ENCODE measurements at places on chromosomes 4 and X. TPM values are rescaled to one million over a fixed set of nuclear protein-coding genes. Genes with fewer than 3 reads are reported as not detected.

DNA sequence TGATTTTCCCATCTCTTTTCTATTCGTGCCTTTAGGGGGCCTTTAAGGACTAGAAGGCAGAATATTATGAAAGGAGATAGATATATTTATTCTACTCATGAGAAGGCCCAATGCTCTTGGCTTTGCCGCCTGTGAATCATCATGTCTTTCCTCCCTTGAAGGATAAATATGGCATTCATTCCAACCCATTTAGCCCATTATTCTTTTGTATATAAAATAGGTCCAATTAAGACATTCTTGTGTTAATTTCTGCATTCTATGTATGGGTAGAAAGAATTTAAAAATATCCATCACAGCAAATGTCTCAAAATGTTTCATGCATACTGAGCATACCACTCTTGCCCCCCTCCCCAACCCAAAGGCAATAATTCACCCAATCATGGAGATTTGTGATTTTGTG, 115.1 kb downstream of the AFF2 start:
- DNase-seq = no peak

DNA sequence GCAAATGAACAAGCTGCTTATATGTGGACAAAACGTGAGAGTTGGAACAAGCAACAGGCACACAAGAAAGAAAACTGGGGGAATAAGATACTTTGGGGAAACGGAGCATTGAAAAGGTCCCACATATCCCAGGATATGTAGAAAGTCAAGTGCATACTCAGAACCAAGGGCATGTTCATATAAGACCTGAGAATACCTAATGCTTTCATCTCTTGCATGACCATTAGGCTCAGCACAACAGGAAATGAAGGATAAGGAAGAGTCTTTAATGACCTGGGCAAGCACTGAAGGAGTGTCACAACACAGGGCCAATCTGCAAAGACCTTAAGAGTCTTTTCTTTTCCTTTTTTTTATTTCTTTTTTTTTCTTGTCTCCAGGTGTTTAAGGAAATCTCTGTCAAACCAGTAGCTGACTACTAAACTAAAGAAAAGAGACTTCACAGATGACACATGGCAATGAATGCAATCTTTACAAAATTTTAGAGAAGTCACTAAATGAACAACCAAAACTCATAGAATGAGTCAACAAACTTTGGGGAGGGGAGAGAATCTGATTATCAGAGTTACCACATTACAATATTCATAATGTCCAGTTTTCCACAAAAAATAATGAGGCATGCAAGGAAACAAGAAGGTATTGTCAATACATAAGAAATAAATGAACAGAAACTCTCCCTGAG, 67.9 kb upstream of the STK26 start:
- no peak for DNase-seq

DNA sequence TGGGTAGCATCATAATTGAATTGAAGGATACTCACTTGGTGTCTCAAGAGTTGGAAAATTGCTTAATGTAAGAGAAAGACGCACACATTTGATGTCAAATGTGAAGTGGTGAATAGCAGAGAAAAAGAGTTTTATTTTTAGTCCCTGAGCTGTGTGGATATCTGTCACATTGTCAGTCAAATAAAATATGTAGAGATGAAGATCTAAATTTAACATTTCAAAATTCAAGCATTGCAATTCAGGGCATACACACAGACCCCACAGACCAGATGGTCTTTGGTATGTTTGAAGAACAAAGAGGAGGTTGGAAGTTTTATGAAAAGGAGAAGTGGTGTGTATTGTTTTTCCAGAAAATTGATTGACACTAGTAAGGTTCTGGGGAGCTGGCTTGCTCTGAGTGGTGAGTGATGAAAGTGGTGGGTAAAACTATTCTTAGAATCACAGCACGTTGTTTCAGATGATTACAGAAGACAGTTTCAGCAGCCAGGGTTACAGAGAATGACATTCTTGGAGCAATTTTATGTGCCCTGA, 44.9 kb upstream of the BBS12 start:
- DNase-seq = no peak

DNA sequence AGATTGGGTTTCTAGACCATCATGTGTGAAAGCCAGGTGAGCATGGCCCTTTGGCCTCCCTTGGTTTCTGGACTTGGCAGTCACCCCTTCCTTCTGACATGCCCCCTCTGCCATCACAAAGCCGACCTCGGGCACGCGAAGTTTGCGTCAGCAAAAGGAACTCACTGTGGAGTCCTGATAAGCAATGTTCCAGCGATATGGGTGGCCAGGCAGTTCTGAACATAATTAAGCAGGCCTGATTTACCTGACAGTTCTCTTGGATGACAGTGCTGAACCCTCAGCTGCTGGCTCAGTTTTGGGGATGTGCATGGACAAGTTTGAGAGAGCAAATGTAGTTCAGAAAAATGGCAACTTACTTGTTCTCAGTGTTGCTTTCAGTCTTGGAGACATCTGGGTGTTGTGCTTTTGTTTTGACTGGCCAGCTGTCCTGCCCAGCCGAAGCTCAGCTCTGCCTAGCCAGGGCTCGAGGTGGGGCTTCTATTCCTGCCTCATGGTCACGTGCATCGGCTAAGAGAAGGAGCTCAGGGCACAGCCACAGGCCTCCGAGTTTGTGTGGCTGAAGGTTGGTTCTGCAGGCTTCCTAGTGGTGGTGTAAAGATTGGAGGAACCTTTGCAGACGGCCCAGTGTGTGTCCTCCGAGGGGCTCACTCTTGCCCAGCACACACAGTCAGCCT, 78.3 kb downstream of the CLDN34 start:
- no peak for DNase-seq

The PRAF2 gene
- total RNA-seq = 0.69 TPM

The CCDC160 gene
- total RNA-seq = 0.23 TPM

The JCHAIN gene
- not detected for total RNA-seq
